ENCODE measurements at places on chromosomes 5 and 9.

- DNase-seq, result no peak
Measured at GRCh38 chr9:94692601-94693000, 33.9 kb upstream of the AOPEP start.

- DNase-seq, result no peak
Measured at GRCh38 chr9:114117996-114118830, 19.1 kb upstream of the KIF12 start.

DNA sequence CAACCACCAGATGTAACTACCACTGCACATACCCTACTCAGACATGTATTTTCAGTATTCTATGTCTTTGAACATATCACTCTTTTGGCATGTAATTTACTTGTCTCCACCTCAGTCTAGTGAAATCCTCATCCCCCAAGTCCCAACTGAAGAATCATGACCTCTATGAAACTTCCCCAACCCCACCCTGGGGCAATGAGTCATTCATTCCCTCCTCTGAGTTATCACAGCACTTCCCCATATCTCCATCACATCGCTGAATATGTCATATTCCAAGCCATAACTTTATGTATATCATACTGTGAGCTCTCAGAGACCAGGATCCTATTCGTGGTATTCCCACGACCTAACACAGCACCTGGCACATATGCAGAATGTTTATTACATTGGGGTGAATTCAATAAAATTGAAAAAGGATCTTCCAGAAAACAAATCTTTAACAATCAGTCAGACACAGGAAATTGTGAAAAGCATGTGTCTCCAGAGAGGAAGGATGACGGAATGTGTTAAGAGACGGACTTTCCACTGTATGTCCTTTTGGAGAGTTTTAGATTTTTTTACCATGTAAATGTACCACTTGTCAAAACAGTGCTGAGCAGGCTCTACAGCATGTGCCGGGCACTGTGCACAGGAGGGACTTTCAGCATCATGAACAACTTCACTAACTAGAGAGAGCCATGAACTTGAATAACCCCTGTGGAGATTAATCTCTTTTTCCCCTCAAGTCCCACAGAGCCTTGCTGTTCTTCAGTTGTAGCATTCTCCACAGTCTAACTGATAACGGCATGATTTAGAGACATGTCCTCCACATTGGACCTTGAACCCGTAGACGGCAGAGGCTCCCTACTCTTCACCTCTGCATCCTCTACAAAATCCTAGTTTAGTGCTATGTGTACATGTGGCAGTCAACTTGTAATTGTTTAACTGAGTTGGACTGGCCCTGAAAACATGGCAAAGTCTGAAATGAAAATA is 213.5 kb downstream of the GLIS3 start:
- DNase-seq, result no peak

GRCh38 chr9:33166231-33167083 is 679 bp downstream of the B4GALT1 start:
- no peak for DNase-seq

GRCh38 chr5:31173614-31174013 is 19.9 kb upstream of the CDH6 start:
- no peak for DNase-seq

- no peak for DNase-seq
Measured at GRCh38 chr5:180207593-180207992, 1.4 kb downstream of the RASGEF1C start.

DNA sequence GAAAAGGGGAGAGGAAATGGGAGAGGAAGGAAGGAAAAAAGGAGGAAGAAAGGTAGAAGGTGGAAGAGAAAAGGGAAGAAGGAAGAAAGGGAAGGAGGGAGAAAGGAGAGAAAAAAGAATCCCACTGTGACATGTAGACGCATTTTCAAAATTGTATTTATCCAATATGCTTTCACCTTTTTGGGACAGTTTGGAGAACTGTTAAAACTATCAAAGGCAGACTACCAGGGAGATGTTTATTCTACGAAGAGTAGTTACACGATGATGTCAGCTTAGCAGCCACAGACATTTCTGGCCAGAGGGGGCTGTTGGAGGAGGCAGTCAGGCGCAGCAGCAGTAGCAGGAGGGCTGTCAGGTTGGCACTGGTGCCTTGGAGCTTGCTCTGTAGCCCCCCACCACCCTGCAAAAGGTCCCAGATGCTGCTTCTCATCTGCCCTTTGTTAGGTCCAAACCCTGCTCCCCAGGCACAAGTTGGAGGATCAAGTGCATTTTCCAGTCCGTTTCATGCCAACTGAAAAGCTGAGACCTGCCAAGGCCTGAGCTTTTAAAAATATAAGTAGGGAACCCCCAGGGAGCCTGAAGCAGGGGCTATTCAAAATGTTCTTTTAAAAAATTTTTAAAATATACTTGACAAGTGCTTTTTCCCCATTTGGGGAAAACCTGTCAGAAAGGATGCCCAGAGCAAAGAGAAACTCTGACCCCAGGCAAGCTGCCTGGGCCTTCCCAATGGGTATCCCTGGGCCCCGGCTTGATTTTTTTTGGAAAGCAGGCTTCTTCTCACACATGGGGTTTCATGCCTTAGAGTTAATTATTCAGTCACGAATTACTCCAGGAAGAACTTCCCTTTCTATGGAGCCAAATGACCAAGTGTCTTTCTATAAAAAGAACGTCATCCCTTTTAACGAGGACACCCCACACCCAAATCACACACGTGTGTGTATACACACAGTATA is 203.3 kb downstream of the SLIT3 start:
- DNase-seq, result no peak

- DNase-seq, result peak; percentile 29
Measured at GRCh38 chr9:76302947-76303550, 91.2 kb downstream of the RFK start.

DNA sequence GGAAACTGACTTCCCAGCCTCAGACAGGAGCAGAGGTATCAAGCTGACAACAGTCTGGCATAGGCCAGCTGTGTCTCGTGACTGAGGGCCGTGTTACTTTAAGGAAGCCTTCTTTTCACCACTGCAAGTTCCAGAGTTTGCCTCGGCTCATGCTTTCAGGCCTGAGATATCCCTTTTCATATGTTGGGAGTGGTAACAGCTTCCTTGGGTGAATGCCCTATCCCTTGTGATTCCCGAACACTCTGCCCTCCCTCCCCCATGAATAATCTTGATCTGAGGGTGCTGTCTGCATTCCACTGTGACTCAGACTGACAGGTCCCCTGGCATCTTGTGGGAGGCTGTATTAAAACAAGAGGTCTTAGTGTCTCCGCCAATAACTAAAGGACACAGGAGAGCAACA is 49.7 kb upstream of the ARL15 start:
- no peak for DNase-seq

GRCh38 chr9:131273146-131273855 is 3.0 kb downstream of the FAM78A start:
- no peak for DNase-seq

DNA sequence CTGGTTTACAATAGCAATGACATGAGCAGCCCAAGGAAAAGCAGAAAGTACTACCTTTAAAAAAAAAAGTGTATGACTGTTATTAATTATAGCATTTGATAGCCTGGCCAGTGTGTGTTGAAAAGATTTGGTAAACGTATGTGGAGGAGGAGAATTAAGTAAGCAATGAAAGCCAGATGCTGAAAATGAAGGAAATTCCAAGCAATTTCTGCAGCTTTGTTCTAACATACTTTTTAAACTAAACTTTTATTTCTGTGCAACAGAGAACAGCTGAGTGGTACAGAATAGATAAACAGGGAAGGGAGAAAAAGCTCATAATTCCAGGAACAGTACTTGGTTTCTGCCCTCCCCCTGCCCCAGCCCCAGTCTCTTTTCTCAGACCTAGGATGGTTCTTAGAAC is 252.6 kb downstream of the ADAMTSL1 start:
- DNase-seq, result no peak

DNA sequence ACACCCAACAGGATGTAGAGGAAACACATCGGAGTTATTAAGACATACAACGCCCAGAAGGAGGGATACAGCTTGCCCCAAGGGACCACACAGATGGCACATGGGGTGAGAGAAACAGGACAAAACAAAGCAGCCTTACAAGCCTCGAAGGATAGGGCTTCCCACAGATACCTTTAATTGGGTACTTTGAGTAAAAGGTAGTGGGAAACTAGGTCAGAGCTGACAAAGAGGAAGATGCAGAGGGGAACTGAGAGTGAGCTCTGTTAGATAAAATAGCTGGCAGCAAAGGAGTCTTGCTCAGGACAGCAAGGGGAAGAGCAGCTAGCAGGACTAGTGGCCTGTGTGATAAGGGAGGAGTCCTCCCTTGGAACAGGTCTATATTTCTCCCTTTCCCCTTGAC is 48.2 kb downstream of the OTP start:
- no peak for DNase-seq

DNA sequence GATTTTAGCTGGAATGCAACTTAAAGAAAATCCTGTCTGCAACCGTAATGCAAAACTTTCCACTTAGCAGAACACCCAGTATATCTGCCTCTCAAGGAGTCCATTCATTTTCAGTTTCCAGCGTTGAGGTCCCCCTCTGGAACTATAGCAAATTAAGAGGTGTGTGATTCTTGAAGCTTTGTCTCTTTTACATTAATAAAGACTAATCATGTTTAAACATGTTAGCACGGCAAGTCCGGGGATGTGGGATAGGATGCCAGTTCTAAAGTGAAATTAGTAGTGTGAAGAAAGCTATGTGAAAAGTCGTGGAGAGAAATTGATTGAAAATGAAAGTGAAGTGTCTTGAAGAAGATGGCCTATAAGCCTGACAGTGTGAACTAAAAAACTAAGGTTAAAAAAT is 429.1 kb downstream of the NR2F1-AS1 start:
- DNase-seq, result no peak

GRCh38 chr5:165786073-165786472 is 2280.7 kb downstream of the MAT2B start:
- no peak for DNase-seq

DNA sequence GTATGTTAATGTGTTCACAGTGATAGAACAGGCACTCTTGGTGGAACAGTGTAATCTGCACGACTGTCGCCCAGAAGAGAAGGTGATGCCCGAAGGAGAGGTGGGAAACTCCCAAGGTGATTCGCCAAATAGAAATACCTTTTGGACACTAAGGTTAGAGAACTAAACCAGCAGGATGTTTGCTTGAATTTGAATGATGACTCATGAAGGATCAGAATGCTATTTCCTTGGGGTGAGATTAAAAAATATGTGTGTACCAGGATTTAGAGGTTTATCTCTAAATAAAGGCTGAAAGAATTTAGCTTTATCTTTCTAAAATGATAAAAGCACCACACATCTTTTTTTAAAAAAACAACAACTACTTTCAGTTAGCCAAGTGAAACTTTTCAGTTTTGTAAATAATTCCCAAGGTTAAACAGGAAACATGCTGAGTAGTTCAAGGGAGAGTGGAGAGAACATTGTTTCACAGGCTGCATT is 297.4 kb upstream of the TAS2R1 start:
- no peak for DNase-seq

GRCh38 chr5:172585114-172585513 is 55.9 kb upstream of the NEURL1B start:
- DNase-seq, result no peak

DNA sequence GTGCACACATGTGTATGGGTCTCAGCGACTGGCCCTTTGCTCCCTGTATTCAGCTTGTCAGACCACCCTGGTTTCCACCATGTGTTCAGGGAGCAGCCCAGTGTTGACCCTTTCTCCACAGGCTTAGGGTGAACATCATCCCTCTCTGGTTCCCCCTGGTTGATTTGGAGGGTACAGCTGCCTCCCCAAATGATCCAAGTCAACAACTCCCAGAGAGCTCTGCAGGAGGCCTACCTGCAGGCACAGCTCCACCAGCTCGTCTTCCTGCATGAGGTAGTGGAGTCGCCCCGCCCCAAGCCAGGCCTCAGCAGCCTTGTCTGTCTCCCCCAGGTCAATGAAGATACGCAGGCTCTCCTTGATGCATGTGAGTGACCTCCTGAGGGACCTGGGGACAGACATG is 50.5 kb downstream of the SH3TC2 start:
- no peak for DNase-seq

GRCh38 chr5:149961957-149962409 is 1.4 kb downstream of the SLC26A2 start:
- no peak for DNase-seq

DNA sequence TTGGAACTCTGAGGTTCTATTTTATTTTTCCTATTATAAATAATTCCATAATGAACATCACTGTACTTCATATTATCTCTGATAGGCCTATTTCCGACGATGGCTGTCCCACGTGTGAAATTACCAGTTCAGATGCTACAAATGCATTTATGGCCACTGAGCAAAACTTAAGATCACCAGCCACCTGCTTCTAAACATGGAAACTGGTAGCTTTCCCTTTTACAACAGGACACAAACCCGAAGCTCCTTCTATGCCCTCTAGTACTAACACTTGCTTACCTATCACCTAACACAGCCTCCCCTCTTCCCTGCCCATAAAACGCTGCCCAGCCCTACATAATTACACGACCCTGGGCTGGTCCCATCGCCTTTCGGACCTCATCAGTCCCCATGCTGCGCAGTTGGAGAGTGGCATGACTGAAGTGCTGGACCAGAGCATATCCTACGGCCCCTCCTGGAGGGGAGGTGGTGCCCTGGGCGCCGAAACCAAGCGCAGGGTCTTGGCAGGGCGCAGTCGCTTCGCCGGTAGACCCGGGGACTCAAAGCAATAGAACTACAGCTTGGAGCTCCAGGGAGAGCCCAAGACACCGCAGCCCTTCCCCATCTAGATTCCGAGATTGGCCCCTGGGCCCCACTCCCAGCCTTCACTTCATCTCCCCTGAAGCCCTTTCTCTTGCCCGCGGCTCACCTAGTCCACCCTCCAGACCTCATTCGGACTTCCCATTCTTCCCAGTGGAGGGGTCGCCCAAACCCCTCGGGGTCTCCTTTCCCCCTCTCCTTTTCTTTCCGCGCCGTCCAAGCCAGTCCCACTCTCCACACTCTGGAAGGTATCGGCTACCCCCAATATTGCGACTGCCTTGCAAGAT is 1.0 kb upstream of the SAP30L start:
- no peak for DNase-seq

DNA sequence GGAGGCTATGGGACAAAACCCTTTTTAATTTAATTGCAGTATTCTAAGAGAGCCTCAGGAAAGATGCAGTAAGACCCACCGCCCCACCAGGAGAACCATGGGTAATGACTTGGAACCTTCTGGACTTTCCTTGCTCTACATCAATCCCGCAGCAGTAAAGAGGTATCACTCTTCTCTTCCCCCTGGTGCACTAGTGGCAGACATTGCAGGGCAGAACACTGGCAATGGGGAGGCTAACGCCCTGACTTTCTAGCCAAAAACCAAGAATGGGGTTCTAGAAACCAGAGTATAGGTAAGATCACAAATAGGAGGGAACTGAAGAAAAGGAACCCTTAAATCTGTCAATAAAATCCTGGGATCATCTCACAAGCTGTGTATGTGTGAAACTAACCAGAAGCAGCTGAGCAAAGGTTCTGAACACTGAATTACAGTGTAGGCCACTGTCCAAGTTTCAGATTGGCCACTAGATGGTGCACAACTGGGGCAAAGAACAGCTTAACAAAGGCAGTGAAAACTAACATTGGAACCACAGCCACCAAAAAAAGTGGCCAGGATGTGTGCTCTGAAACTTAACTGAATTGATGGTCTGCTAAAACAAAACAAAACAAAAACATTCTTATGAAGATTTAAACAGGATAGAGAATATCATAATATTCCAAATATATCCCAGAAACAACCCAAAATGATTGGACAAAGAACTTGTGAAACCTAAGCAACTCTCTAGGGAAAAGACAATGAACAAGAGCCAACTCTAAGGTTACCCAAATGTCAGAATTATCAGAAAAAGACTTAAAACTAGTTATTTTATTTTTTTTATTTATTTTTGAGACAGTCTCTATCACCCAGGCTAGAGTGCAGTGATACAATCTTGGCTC is 6.6 kb upstream of the FAM151B start:
- DNase-seq, result peak; percentile 7

GRCh38 chr5:167750586-167750985 is 540.9 kb upstream of the WWC1 start:
- no peak for DNase-seq

- DNase-seq, result no peak
Measured at GRCh38 chr9:125559194-125559593, 147.8 kb downstream of the MAPKAP1 start.

All from GM18507 (cell line).